Hematopoietic multipotent progenitor cell treated with erythropoietin and hydrocortisone succinate and interleukin-3 and kit ligand, for 8 days (in vitro differentiated cells): ENCODE measurements at places on chromosomes 13 and 19.

- no peak for DNase-seq
Observed at GRCh38 chr19:50418176-50419021, at the start of gene SPIB. SPIB (plus strand) TSS chr19:50418938; CDS start chr19:50418963, 25 bp downstream.

DNA sequence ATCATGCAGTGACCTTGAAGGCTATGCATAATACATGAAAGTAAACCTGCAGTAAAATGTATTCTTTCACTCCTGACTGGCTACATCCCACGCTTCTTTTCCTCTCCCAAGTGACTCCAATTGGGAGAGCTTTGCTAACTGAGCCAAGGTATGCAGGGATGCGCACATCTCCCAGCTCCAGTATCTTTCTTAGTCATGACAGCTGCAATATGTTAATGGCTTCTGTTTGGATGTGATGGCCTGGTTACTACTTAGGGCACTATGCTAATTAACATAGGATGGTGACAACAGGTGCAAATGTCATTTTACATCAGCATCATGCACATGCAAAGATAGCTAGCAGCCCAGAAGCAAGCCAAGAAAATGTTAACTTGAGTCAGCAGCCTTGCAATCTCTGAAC is 134.7 kb downstream of the POU4F1 start:
- no peak for DNase-seq

- no peak for DNase-seq
Observed at GRCh38 chr19:35042056-35042730, 672 bp downstream of the HPN start.

DNA sequence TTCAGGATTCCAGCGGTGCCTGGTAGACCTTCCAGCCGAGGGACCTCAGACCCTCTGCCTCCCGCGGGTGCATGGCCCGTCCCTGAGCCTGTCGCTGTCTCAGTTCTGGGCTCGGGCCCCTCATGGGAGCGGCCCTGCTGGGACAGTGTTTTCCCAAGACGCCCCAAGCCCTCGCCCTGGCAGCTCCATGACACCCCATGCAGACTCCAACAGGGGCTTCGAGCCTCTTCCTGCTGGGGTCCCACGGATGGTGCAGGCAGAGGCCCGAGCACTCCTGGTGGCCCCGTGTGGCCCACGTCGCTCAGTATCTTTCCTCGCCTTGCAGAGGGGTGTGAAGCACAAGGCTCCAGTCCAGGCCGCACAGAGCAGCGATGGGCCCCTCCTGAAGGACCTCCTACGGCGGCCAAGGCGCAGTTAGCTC is 88.8 kb upstream of the MCF2L start:
- DNase-seq, result no peak

GRCh38 chr13:27200413-27201070 is 28.9 kb upstream of the USP12 start:
- DNase-seq, result no peak

DNA sequence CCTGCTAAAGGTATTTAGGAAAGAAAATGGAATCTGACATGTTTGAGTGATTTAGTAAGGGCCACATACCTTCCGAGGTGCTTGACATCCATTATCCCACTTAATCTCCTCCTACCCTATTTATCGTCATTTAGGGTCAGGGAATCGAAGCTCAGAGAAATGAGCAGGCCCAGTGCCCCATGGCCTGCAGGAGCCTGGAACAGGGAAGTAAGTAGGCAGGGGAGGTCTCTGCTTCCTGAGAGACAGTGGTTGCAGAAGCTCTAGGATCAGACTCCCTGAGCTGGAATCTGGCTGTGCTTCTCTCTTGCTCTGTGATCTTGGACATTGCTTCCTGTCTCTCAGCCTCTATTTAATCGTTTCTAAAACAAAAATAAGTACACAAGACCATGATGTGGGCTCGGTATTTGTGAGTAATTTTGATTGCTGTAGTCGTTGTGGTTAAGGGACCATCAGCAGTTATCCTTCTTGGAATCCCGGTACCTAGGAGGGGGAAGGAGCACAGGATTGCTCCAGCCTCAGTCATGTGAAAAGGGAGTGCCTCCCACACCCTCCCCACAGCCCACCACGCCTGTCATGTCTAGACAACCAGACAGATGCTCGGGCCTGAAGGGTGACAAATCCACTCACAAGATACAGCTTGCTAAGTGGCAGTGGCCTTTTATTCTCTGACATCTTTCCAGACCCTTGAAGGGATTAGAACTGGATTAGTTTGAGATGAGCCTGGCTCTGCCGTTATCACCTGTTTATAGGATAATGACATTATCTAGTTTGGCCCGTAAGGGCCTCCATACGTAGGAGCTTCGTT is 169.2 kb upstream of the TSHZ3 start:
- DNase-seq, result no peak

- peak; percentile 33 for DNase-seq
Observed at GRCh38 chr13:62014299-62014698, 598.6 kb upstream of the PCDH20 start.

GRCh38 chr13:26468265-26468801 is 89.2 kb upstream of the WASF3 start:
- DNase-seq, result no peak

GRCh38 chr19:35993923-35994598 is 927 bp upstream of the SDHAF1 start:
- peak; percentile 28 for DNase-seq

DNA sequence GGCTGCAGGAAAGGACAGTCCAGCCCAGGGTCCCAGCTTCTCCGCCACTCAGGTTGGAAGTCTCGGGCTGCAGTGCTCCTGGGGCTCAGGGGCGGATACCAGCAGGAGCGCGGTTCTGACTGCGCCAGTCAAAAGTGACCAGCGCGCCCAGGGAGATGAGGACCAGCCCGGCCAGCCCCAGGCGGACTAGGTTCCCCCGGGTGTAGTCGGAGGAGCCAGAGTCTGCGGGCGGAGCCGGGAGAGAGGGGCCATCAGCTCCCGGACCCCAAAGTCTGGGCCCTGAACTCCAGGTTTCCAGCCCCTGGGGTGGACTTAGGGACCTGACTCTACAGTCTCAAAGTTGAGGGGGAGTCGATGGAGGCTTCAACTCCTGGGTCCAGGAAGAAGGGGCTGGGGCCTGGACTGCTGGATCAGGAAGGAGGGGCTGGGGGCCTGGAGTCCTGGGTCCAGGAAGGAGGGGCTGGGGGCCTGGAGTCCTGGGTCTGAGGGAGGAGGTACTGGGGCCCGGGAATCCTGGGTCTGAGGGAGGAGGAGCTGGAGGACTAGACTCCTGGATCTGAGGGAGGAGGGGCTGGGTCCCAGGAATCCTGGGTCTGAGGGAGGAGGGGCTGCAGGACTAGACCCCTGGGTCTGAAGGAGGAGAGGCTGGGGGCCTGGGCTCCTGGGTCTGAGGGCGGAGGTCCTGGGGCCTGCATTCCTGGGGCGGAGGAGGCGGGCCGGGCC is 5.3 kb downstream of the OSCAR start:
- no peak for DNase-seq

GRCh38 chr19:48445256-48445605 is 552 bp upstream of the GRWD1 start:
- peak; percentile 98 for DNase-seq

DNA sequence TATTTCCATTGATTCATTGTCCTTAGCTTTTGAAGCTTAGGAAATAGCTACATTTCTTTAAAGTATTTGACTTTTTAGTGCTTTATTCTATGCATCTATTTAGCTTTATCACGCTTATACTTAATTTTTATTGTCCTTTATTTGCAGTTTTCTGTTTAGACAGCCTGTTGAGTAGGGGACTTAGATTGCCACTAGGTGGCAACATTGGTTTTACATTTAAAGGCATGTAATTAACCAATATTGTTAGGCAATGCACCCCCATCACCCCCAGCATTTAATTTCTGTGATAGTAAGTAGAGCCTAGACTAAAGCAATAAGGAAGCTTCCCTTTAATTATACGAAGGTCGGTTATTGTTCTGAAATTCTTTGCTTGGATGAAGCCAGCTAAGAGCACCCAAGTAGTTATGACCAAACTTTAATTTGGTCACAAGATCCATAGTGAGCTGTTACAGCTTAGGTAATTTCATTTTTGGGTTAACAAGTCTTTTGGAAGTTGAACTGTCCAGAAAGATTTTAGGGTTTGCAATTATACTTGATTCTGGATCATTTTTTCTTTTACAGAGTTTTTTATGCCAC is 36.5 kb downstream of the B3GLCT start:
- DNase-seq, result peak; percentile 58

DNA sequence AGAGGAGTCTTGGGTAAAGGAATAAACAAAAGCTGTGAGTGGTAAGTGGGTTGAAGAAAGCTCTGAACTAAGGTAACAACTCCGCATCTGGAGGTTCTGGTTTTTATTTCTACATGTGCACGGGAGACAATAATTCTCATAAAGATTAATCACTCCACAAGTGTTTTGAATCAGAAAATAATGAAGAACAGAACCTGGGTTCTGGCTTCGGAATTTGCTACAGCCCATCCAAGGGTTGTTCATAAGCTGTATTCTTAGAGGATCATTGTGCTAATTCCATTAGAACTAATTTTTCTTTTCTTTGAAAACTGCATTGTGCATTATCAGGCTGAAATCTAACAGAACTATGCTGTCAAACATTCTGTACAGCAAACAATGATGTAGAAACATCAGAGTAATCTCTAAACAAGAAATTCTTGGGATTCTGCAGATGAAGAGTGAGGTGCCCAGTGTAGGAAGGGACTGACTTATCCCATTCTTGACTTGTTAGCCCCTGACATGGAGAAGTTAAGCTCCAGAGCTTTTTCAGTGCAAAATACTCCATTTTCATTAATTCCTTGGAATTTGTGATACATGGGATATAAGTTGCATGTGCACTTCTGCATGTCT is 368.2 kb downstream of the COG6 start:
- DNase-seq, result no peak

GRCh38 chr19:7742575-7742974 is 4.8 kb downstream of the CD209 start:
- no peak for DNase-seq

DNA sequence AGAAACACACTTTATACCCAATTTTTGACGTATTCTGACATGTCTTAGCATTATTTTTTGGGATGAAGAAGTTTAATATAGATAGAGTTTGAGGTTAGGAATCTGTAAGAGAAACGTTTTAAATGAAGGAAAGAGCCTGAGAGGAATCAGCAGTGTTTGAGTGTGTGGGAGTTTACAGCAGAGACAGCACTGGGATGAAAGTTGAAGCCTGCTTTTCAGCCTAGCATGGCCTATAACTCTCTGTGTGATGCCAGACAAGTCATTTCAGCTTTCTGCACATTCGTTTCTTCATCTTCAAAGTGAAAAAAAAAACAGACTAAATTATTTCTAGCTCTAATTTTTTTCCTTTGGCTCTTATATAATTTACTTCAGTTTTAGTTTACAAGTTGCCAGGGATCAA is 177.1 kb downstream of the RGCC start:
- DNase-seq, result no peak

DNA sequence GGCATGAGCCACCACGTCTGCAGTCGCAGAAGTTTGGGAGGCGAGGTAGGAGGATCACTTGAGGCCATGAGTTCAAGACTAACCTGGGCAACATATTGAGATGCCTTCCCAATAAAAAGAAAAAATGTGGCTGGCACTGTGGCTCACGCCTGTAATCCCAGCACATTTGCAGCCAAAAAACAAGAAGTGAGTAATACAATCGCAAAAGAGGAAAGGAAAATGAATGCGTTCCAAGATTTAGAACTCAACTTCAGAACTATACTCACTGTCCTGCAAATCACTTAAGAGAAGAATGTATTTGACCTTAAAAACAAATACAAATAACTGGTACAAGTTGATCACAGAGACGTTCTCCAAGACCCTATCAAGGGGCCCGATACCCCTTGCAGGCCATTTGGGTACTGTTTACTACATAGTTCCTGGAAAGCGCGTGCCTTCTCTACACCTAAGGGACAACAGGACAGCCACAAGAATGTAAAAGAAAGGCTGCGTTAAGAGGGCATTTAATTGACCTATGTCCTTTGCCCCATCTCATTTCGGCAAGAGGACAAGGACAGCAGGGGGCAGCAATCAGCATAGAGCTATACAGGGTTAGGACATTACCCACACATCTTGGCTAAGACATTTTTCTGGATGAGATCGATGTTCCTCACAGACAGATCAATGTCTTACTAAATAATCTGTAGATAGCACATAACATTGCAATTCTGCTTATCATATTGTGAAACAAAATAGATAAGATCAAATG is 41.3 kb downstream of the FLT3 start:
- DNase-seq, result peak; percentile 72

- no peak for DNase-seq
Observed at GRCh38 chr19:30419568-30420180, 47.5 kb downstream of the ZNF536 start.

GRCh38 chr13:40389081-40389641 is 277.3 kb downstream of the FOXO1 start:
- no peak for DNase-seq

- DNase-seq, result peak; percentile 77
Observed at GRCh38 chr19:6868351-6868750, 19.0 kb upstream of the ADGRE1 start.

DNA sequence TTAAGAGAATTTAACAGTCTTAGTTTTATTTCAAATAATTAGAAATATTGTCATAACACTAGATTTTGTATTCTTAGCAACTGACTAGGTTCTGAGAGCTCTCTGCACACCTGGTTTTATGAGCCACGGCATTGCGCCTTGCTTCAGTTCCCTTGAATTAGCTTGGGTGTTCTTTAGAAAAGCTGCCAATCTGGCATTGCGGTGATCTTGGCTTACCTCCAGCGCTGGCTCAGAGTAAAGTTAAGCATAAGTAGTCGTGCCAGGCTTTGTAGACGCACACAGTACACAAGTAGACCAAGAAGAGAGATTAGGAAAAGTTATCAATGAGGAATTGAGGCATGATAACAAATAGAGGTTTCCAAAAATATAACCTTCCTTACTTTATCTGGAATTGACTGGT is 45.7 kb downstream of the TPP2 start:
- DNase-seq, result no peak

DNA sequence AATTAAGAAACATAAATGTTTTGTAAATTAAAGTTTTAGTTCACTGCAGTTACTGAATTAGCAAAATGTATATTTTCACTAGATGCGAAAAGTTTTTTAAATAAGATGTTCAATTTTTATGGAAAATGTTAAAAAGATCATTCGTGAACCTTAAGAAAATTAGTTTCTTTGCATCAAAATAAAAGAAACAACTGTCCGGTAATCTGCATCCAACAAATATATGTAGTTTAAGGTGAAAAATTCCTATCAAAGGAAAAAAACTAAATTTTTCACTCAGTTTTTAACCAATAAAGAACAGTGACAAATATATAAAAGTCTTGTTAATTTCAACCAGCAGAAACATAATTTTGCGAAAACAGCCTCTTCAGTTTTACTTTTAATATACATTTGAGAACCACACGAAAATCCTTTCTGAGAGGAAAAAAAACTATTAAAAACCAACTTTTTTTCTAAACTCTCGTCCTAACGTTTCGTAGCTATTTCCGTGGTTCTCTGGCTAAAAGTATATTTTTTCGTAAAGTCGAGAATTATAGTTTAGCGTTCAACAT is 64.5 kb downstream of the KCNRG start:
- no peak for DNase-seq

- no peak for DNase-seq
Observed at GRCh38 chr19:15998166-15998565, 49.4 kb downstream of the OR10H4 start.

- no peak for DNase-seq
Observed at GRCh38 chr19:6239401-6239844, 40.4 kb downstream of the MLLT1 start.
